Fibroblast of lung (primary cell): ENCODE measurements at places on chromosomes 16 and 17. TPM values are rescaled to one million over a fixed set of nuclear protein-coding genes. Genes with fewer than 3 reads are reported as not detected.

Gene KRT23
- total RNA-seq, result not detected in 2 replicates

- DNase-seq, result peak; percentile 42
These were observed 61.2 kb downstream of the CLEC16A start for GRCh38 chr16:11005611-11005975.

GRCh38 chr16:83116274-83116892 lies 489.6 kb downstream of the CDH13 start:
- peak; percentile 66 for DNase-seq

DNA sequence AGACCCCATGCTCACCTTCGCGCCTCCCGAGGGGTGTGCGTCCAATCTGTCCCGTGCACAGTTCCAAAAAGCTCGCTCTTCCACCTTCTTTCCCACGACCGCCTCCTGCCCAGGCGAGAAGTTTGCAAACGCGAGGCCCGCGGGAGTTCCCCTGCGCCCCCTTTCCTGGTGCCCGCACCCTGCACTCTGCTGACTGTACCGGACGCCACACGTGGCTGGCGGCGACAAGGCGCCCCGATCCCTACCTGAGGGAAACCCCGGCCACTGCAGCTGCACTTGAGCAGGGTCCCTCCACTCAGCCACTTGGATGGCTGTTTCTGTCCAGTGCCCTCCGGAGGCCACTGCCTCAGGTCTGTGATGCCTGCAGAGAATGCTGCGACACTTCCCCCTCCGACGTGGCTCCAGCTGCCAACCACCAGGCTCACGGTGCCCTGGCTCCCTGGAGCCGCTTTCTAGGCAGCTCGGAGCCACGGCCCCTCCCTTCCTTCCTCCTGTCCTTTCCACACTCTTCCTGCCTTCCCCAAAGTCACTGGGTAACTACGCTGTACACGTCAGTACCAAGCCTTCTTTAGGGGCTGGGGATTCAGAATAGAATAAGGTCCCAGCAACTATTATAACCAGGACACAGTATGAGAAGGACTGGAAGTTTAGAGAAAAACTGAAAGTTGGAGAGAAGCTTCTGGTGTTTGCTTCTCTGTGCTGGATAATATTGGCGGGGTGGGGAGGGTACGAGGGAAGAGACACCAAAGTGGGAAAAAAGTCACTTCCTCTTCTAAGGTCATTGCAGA lies at the start of gene MLKL:
Gene MLKL (minus strand): TSS at position 425 of the 788 bp plus-strand sequence. CDS start 5,105 bp downstream, outside the sequence.
- DNase-seq, result peak; percentile 43

GRCh38 chr16:138049-138417 lies 440 bp downstream of the NPRL3 start:
- DNase-seq, result peak; percentile 6

GRCh38 chr16:11151156-11151884 lies 104.7 kb downstream of the SOCS1 start:
- no peak for DNase-seq

DNA sequence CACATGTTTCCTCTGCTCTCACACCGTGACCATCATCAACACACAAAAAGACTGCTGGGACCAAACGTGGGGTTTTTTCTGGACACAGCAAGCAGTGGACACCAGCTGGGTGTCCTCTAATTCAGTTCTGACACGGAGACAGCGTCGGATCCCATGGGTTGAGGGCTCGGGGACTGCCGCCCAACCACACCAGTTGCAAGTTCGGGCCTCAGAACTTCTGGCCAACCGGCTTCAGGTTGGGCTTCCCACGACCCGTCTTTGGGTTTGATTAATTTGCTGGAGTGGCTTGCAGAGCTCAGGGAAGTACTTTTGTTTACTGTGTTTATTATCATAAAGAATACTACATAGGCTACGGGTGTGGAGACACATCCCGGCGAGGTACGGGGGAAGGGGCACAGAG lies 97.8 kb downstream of the BANP start:
- no peak for DNase-seq

- no peak for DNase-seq
These were observed 127.8 kb upstream of the PMFBP1 start for GRCh38 chr16:72299684-72300243.
